Fibroblast of skin of left biceps (primary cell): ENCODE measurements at places on chromosomes 6 and 20.

DNA sequence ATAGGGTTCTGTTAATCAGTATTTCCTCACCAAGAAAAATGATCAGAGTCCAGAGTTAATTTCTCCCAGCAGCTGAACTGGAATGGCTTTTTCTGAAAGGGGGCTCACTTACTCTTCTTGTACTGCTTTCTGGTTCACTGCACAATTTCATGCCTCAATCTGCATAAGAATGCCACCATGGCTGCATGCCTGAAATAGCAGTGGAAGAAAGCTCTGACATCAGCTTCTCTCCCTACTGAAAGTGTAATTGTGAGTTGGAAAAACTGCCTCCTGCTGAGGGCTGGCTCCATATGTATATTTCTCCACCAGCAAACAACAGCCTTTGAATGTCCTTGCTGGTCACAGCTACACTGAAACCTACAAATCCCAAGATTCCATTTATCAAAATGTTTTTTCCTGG, 1027.2 kb upstream of the GJE1 start:
- peak; percentile 52 for DNase-seq

DNA sequence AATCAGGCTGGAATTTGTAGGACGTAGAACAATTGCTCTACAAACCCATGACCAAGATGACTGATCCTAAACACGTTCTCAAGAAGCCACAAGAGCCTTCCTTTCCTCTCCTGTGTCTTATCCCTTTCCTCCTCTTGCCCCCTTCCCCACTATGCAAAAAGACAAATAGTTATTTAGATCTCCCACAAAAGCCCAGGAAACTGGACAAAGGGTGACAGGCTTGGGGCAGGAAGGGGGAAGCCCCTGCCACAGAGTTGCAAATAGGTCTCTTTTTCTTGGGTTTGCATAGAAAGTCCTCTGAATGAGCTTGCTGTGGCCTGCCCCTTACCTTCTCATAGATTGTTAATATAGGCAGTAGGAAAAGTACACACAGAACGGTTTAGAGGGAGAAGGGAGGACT, 377.1 kb upstream of the BTBD3 start:
- no peak for DNase-seq

DNA sequence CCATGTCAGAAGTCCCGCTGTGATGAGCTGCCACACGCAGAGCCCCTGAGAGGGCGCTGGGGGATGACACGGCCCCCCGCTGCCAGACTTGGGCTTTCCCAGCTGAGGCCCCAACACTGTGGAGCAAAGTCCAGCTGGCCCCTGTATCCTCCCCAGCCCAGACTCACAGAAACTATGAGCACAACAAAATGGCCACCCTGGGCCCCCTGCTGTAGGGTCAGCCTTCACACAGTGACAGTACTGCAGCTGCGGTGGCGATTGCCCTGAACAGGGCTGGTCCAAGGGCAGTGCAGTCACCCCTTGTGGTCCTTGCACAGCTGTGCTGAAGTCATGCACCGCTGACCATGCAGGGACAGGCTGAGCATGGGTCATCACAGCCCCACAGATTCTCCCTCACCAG, 78.2 kb upstream of the CST7 start:
- DNase-seq = no peak

GRCh38 chr6:14848019-14848418, 397.9 kb upstream of the JARID2 start:
- no peak for DNase-seq

DNA sequence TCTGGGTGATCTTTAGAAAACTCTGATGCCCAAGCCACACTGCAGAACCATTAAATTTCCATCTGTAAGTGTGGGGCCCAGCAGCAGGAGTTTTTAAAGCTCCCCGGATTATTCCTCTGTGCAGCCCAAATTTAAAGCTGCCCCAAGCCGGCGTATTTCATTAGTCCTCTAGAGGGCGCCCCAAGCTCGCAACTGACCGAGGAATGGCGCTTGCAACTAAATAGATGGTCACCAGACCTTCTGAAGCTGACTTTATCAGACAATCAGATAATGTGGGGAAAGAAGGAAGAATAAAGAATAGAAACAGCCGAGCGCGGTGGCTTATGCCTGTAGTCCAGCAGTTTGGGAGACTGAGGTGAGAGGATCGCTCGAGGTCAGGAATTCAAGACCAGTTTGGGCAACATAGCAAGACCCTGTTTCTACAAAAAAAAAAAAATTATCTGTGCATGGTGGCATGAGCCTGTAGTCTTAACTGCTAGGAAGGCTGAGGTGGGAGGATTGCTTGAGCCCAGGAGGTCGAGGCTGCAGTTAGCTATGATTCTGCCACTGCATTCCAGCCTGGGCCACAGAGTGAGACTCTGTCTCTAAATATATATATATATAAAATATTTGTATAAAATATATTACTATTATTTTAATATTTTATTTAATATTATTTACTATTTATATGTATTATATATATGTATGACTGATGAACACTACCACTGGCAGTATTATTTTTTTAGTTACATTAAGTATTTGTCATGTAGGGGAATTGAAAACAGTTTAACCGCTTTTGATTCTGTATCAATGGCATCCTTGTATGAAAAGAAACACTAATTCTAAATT, 56.0 kb downstream of the OTOR start:
- no peak for DNase-seq

DNA sequence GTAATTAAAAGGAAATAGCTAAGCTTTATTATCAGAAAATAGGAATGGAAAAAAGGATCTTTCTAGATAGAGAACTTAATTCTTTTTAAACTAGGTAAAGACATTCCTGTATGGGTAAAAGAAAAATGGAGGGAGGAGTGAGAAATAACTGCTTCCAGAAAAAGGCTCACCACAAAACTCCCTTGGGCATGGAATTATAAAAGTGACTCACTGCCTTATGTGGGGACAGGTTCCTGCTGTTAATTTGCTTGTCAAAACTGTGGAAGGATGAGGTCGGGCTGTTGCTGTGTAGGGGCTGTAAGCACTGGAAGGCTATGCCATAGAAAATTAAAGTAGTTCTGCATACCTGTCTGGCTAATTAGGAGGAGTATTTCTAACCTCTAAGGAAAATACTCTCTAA, 158.7 kb downstream of the UBE3D start:
- DNase-seq = peak; percentile 31

GRCh38 chr6:3193102-3193849, 34.2 kb downstream of the TUBB2B start:
- no peak for DNase-seq

- DNase-seq = no peak
Measured at GRCh38 chr20:32450484-32451061, 92.4 kb downstream of the ASXL1 start.

GRCh38 chr20:20246996-20247633, 120.8 kb upstream of the INSM1 start:
- DNase-seq = no peak

GRCh38 chr6:130105996-130106704, 87.8 kb downstream of the L3MBTL3 start:
- no peak for DNase-seq

- DNase-seq = no peak
Measured at GRCh38 chr6:144928847-144929246, 643.7 kb downstream of the UTRN start.

DNA sequence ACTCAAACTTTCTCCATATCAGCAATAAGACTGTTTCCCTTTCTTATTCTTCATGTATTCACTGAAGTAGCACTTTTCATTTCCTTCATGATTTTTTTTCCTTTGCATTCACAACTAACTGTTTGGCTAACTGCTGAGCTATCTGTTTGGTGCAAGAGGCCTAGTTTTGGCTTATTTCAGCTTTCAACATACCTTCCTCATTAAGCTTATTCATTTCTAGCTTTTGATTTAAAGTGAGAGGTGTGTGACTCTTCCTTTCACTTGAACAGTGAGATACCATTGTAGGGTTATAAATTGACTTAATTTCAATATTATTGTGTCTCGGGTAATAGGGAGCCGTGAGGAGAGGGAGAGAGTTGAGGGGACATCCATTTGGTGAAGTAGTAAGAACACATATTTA, 262.0 kb upstream of the PREP start:
- DNase-seq = no peak

- DNase-seq = no peak
Measured at GRCh38 chr6:154053141-154053540, 14.1 kb downstream of the OPRM1 start.

- no peak for DNase-seq
Measured at GRCh38 chr20:20276811-20277530, 90.9 kb upstream of the INSM1 start.

DNA sequence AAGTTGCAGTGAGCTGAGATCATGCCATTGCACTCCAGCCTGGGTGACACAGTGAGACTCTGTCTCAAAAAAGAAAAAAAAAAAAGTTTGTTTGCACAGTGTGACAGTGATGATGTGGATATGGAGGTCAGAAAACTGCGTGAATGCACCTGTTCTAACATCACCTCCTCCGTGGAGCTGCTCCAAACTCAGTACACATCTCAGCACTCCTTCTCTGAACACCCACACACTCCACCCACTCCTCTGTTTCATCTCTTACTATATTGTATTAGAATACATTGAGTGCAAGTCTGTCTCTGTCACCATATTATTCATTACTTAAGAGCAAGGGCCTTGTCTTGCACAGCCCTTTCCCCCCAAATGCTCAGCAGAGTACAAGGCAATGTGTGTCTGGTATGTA, 51.5 kb upstream of the ENPP4 start:
- no peak for DNase-seq

DNA sequence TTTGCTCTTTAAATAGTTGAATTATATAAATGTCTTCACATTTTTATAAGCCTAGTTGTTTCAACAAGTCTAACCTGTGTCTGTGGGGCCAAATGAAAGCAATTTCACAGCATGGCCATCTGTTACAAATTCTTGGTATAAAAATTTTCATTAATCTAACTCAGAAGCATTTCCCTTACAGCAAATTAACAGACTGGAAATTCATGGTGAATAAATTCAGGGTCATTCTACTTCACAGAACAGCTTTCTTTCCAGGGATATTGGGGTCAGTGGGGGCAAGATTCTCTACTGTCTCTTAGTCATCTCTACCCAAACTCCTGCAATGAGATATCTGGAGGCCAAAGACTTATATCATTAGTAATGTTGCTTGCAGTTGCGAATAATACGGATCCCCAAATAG, 352.1 kb downstream of the MMUT start:
- no peak for DNase-seq

- no peak for DNase-seq
Measured at GRCh38 chr20:7327810-7328209, 560.3 kb downstream of the BMP2 start.

DNA sequence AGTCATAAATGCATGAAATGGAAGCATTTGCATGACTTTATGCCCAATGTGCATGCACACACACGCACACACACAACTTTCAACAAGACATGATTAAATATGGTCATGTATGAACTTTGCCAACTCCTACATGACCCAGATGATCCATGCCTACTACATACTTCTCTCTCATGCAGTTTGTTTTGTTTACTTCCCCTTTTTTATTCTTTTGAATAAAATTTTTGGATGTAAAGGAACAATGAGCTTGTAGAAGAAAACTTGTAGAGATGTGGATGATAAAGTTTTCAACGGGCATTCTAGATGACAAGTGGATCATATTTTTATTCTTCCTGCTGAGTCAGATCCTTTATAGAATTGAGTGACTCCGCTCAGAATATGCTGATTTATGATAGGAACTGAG, 50.8 kb upstream of the AIG1 start:
- no peak for DNase-seq

GRCh38 chr6:44072959-44073611, 54.2 kb downstream of the MRPL14 start:
- DNase-seq = peak; percentile 86
